ENCODE measurements at places on chromosomes 5 and 9.

- DNase-seq = no peak
Measured at GRCh38 chr5:92283521-92283920, 900.4 kb upstream of the ARRDC3 start.

DNA sequence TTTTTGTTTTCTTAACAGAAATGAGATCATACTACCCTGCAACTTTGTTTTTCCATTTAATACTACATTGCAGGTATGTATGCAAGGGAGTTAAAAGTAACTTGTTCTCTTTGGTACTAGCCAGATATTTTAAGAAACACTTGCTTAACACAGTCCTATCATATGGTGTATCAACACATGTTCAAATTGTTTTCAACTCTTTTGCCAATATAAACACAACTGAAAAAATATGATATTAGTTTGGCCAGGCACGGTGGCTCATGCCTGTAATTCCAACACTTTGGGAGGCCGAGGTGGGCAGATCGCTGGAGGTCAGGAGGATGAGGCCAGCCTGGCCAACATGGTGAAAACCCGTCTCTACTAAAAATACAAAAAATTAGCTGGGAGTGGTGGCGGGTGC lies 41.6 kb downstream of the RNF38 start:
- no peak for DNase-seq

DNA sequence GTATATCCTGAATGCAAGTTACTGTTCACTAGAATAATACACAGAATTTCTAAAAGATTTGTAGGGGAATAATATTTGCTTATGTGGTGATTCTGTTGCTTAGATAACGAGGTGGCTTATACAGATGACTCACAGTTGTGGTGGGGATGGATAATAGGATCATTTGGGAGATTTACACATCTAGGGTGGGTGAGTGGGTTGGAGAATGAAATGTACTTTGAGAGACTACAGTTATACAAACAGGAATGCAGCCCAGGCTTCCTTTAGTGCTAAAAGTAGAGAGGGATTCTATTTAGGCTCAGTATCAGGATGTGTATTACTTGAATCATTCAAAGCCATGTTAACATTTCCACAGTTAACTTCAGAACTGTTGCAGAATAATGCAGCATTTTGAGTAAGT lies 1.8 kb downstream of the CTXN3 start:
- DNase-seq = peak; percentile 4

DNA sequence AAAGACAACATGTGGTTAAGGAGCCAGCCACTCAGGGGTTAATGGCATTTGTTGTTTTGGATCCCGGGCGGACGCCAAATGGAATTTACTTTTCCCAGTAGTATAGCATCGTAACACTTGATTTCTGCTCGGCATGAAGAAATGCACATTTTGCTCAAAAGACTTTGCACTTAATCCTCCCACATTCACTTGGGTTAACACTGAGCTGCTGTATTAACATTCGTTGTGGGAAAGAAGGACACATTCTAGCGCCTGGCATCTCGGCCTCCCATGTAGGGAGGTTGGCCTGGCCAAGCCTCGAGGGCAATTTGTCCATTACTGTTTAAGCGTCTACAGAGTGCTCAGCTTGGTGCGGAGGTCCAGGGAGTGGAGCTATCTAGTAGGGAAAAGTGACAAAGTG lies 32.3 kb upstream of the INSYN2B start:
- no peak for DNase-seq

- no peak for DNase-seq
Measured at GRCh38 chr5:175689147-175689991, 31.5 kb downstream of the HRH2 start.

- no peak for DNase-seq
Measured at GRCh38 chr9:129570450-129571297, 50.2 kb downstream of the C9orf50 start.

- no peak for DNase-seq
Measured at GRCh38 chr9:133238851-133239532, 29.9 kb upstream of the OBP2B start.

DNA sequence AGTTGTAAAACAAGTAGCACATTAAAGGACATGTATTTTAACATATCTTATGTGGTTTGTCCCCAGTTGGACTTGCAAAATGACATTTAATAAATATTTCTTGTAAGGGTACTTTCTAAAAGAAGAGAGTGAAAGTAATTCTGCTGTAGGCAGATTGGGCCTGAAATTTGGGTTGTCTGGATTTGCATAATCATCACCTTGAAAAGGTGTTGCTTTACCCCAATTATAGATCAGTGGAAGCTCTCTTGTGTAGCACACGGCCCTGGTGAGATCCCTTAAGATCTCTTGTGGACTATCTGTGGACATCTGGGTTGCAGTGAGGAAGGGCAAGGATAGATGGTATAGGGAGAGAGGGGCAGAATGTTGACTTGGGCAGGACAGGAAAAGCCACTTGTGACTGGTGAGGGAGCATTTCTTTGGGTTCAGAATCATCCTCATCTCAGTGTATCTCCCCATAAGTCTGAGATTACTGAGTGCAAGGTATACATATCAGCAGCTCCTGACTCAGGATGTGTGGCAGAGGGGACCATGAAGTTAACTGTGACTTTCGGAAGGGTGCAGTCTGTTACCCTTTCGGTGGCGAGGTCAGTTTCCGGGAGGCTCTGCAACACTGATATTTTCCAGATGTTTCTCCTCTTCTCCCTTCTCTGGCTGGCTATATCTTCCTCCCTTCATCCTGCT lies 2.0 kb upstream of the TNFAIP8 start:
- DNase-seq = no peak

DNA sequence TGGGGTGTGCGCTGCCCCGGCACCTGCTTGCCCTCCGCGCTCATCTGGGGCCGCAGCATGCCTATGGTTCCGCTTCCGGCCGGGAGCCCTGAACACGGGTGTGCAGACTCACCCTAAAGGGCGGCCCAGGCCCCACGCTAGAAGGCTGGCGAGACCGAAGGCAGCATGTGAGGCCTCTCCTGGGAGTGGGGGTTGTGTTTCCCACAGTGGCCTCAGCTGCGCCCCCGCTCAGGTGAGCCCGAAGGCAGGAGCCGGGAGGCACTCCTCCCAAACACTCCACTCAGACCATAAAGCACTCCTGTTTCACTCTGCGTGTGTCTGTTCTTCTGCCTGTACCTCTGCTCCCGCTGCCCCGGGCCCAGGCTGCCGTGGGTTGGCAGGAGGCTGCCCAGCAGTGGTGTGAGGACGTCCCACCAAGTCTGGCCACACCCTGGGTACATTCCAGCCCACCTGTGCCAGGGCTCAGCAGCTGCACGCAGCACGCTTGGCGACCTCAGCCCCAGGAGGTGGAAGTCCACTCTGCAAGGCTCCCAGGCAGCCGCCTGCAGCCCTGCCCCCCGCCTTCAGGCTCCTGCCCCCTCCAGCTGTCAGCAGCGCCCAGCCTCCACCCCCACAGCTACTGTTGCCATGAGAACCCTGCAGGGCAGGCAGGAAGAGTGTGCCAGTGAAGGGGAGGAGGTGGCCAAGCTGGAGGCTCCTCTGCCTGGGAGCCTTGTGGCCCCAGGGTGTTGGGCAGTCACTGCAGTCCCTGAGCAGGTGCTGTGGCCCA lies 1.2 kb upstream of the AJM1 start:
- no peak for DNase-seq

GRCh38 chr9:69806627-69807026 lies 14.0 kb upstream of the CFAP95 start:
- no peak for DNase-seq

DNA sequence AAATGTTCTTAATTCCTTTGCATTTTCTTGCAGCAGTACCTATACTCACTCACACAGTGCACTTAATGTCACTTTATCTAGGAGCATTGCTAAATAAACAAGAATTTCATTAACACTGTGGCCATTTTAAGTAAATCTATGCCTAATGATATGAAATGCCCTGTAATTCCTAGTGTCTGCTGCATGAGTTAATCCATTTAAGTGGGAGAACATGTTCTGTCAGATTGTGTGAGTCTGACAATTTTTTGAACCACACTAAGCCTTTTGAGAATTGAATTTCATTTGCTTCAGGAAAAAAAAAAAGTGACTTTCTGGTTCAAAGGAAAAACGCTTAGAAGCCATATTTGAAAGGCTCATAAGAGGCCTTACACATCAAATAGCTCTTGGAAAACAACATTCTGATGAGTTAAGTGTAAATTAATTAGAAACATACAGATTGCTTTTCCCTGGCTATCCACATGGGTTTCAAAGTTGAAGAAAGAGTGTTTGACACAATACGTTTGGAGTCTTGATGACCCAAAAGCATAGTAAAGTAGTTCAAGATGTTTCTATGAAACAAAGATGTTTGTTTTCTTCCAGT lies 446.7 kb upstream of the GRAMD2B start:
- DNase-seq = no peak

GRCh38 chr9:36843964-36844363 lies 190.1 kb downstream of the PAX5 start:
- DNase-seq = no peak

DNA sequence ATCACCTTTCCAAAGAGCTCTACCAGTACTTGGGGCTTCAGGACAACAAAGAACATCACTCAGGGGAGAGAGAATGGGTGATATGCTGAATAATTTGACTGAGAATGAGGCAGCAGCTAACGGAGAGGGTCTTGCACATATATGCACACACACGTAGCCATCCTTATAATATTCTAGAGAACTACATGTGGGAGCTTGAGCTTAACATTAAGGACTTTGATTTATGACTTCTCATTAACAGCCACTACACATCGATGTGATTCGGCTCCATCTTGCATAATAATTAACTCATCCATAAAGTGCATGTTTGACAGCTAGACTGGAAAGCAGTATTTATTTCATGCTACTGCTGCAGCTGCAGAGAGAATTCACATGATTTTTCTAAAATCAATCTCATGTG lies 163.4 kb downstream of the RAB3C start:
- no peak for DNase-seq

DNA sequence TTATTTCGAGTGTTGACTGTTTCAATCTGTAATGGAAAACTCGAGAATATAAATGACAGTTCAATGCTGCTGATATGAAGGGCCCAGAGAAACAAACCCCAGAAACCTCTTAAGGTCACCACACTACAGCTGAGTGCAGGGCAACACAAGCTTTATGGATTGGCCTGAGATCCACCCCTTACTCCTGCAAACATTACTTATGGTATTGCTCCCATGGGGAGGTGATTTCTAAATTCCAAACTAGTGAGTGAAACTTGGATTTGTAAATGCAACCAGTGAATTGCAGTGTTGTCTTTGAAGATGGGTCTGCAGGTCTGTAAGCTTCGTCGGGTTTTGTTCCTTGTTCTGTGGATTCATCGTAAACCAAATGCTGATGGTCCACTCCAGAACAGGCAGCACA lies 85.4 kb downstream of the NTRK2 start:
- no peak for DNase-seq

DNA sequence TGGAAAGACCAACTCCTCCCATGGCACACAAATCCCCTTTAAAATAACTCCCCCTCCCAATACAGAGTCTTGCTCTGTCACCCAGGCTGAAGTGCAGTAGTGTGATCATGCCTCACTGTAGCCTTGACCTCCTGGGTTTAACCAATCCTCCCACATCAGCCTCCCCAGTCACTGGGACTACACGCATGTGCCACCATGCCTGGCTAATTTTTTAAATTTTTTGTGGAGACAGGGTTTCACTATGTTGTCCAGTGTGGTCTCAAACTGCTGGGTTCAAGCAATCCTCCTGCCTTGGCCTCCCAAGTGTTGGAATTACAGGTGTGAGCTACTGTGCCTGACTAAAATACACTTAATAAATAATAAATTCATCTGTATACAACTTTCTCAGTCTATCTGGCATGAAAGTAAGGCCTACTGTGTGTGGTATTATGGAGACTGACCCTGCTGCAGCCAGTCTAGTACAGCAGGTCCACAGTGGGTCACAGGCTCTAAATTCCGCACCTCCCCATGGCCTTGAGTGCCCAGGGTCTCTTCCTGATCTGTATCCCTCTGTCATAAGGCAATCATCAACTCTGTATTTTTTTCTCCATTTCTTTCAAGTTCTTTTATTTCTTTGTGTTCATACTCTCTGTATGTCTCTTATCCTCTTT lies 169.4 kb downstream of the MAPKAP1 start:
- no peak for DNase-seq

DNA sequence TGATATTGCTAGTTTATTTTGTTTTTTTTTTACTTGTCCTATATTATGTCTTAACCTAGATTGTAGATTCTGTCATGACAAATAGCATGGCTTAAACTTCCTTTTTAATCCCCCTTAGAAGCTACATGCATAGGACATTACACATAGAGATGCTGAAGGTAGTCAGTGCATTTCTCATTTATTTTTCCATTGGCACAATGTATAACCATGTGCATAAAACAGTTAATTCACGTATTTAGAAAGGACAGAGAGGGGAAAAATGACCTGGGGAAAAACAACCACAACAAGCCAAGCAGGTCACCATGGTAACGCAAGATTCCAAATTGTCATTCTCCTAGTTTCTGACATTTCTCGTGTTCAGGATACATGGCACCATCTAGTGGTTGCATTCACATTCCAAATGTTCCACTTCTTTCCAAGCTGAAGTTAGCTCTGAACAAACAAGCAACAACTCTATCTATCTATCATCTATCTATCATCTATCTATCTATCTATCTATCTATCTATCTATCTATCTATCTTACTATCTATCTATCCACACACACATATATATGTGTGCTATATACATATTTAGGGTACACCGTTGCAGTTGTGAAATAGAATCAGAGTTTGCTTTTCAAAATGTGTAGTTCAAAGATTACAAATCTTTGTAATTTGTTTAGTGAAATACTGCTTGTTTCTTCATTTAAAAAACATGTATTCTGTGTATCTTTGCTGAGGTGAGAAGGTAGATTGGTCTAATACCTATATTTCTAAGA lies 487.2 kb upstream of the ST8SIA4 start:
- peak; percentile 22 for DNase-seq

GRCh38 chr9:84570482-84571154 lies 98.9 kb upstream of the NTRK2 start:
- DNase-seq = no peak

DNA sequence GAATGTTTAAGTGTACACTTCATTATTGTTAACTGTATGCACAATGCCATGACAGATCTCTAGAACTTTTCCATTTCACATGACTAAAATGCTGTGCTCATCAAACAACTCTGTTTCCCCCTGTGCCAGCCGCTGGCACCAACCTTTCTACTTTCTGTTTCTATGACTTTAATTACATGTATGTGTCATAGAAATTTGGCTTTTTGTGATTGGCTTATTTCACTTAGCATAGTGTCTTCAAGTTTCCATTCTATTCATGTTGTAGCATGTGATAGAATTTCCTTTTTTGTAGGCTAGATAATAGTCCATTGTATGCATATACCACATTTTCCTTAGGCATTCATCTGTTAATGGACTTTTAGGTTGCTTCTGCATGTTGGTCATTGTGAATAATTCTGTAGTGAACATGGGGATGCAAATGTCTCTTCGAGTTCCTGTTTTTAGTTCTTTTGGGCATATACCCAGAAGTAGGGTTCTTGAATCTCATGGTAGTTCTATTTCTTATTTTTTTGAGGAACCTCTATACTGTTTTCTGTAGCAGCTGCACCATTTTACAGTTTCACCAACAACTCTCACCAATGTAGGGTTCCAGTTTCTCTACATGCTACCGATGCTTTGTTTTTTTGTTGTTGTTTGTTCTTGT lies 184.4 kb upstream of the DMRT1 start:
- DNase-seq = no peak
